Stimulated activated CD4-positive, alpha-beta T cell treated with anti-CD3 and anti-CD28 coated beads, Interleukin-12 subunit alpha, Interleukin-12 subunit beta, amount 100 ng/mL, for 4 hours (primary cell): ENCODE measurements at places on chromosomes 16 and 17.

DNA sequence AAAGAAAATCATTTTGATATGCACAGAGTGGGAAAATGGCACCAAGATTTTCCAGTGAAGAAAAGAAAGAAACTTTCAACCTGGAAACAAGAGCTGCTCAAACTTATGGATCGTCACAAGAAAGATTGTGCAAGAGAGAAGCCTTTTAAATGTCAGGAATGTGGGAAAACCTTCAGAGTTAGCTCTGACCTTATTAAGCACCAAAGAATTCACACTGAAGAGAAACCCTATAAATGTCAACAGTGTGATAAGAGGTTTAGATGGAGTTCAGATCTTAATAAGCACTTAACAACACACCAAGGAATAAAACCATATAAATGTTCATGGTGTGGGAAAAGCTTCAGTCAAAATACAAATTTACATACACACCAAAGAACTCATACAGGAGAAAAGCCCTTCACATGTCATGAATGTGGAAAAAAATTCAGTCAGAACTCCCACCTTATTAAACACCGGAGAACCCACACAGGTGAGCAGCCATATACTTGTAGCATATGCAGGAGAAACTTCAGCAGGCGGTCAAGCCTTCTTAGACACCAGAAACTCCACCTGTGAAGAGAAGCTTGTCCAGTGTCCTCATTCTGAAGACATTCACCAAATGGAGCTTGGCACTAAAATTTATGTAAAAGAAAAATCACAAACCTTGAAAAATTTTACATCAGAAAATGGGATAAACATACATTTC lies 12.2 kb downstream of the ZNF75A start:
- DNase-seq: no peak

DNA sequence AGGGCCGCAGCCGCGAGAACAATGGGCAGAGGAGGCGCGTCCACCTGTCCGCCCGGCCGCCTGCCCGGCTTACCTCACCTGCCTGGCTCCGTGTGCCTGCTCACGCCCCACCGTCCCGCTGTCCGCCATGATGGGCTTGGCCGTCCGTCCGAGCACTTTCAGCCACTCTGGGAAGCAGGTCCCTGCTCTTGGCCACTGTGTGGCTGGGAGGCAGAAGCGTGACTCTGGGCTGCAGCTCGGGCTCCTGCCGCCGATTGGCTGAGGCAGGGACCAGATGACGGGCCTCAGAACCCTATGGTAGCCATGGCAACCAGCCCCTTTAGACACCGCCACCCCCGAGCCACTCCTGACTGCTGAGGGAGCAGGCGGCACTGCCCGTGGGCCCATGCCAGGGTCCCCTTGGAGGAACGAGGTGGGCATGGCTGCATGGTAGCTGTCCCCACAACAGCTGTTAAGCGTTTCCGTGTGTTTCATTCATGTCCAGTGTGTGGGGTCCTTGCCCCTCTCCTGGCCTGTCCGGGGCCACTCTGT lies 8.9 kb upstream of the AXIN1 start:
- DNase-seq: no peak

DNA sequence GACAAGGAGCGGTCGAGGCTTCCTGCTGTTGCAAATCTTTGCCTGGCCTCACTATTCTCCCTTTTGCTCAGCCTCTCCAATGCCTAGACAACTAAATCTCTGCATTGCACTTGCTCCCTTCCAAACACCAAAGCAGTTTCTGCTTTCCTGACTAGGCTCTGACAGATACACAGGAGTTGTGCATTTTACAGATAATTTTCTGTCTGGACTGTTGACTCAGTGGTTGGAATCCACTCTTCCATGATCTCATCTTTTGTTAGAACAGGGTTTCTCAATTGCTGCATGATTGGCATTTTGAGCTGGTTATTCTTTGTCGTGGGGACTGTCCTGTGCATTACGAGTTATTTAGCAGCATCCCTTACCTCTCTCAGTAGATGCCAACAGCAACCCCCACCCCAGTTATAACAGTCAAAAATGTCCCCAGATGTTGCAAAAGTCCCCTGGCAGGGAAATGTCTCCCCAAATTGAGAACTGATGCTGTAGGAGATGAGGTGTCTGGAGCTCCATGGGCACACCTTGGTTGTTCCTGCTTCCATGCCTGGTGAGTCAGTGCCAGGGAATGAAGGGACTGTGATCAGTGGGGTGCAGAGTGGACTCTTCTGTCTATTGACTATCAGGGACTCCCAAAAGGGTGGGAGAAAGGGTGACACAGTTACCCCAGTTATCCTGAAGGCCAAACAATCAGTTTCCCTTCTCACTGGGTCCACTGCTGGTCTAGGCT lies 557.4 kb upstream of the PSMD7 start:
- DNase-seq: no peak

DNA sequence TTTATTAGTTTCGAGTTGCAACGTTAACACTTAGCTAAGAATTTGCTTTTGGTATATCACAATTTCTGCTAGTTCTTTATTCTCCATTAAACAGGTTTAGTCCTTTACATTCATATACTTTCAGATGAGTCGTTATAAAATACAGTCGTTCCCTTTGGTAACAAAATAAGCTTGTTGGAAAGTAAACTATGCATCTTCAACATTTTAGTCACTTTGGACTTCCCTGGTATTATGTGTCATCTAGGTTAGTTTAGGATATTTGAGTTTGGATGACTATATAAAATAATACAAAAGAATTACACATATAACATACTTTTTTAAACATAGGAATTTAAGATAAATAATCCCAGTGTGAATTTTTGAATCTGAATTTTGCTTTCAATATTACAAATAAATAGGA lies 351.5 kb downstream of the BCAS3 start:
- no peak for DNase-seq

DNA sequence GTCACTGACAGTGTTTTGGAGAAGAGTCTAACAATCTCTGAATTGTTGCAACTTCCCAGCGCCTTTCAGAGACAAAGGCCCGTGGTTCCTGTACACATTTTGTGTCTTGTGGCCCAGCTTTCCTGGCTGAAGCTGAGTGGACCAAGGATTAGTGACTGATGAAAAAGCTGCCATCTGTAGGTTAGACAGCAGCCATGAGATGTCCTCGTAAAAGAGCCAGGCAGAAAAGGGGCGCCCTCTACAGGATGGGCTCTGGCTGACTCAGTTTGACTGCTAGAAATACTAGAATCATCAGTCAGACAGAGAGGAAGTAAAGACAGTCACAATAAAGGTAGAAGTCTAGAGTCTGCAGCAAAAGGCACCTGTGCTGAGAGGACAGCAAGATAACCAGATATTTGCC lies 26.5 kb upstream of the NF1 start:
- peak; percentile 28 for DNase-seq

- DNase-seq: no peak
These were observed 15.9 kb downstream of the ANKRD40 start for GRCh38 chr17:50691550-50692447.

- DNase-seq: peak; percentile 42
These were observed 658 bp downstream of the TNFRSF12A start for GRCh38 chr16:3020604-3021448.

- no peak for DNase-seq
These were observed 27.2 kb downstream of the MOSMO start for GRCh38 chr16:22035153-22035552.

GRCh38 chr17:4719146-4719545 lies 8.7 kb downstream of the ARRB2 start:
- DNase-seq: no peak

DNA sequence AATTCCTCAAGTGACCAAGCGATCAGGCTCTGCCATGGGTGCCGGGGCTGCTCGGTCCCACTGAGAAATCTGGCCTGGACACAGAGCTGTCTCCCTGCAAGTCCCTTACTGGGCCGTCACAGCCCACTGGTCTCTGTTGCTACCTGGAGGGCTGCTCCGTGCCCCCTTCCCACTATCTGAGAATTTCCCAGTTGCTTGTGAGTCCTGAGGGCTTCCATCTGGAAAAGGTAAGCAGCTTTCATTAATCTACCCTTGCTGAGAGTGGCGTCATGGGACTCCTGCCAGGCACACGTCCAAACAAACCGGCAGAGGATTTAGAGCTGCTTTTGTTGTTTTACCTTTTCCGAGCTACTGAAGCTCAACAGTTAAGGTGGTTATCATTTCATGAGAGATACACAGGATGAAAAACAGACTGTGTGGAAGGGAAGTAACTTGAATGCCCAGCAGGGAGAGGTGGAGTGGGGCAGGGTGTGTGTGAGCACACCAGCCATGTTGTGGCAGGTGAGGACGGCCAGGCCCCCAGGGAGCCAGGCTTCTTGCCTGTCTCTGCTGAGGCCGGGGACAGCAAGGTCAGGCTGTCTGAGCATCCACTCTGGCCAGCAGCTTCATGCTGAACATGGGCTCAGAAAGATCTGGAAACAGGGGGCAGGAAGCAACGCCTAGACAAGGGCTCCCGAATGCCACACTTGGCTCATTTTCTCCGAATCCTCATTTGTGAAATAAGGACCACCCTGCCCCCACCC lies 50.6 kb downstream of the GTF3C1 start:
- DNase-seq: no peak

GRCh38 chr16:2874912-2875362 lies 8.1 kb upstream of the FLYWCH2 start:
- DNase-seq: peak; percentile 60

GRCh38 chr16:4593086-4593485 lies 21.6 kb downstream of the UBALD1 start:
- no peak for DNase-seq

DNA sequence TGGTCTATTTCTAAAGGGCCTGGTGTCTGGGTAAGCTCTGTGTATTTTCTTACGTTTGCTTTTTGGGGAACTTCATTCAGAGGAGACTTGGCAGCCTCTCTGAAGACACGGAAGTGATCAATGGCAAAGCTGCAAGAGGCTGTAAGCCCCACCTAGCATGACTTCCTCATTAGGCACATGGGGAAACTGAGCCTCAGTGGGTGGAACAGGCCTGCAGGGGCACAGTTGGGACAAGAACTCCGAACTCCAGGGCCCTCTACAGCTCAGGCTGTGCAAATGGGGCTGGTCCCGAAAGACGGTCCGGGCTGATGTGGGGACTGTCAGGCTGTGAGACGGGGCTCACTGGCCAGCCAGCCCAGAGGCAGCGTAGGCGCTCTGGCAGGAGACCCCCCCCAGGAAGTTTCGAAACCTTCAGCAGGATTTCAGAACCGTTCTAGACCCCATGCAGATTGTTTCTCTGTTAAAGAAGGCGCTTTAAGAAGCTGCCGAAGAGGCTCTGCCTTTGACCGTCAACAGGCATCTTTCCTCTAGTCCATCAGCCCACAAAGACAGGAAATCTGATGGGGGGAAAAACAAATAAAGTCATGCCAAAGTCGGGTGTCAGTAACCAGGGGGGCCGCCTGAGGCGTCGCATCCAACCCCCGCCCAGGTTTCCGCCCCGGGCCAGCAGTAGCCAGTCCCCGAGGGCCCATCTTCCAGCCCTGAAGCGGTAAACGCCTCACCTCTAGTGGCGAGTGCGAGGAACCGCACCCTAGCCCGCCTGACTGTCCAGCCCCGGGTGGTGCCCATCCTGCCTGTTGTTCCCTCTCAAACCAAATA lies 79.8 kb upstream of the TBC1D3K start:
- DNase-seq: peak; percentile 43

GRCh38 chr17:31453896-31454295 lies 62.4 kb downstream of the RAB11FIP4 start:
- no peak for DNase-seq

DNA sequence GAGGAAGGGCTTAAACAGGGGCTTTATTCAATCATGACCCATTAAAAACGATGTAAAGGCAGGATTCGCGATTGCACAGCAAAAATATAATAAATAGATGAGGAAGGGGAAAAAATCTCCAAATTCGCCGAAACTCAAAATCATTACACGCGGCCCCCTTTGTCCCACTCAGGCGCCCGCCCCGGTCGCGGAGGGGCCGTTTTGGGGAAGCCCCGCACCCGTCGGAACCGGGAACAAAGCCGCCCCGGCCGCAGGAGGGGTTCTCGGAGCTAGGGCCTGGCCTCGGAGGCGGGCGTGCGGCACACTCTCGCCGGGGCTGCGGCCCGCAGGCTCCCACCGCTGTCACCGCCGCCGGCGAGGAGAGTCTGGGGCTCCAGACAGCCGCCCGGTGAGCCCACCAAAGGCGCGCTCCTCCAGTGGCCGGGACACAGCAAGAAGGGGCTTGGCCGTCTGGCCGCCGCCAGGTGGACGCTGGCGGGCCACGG lies 521 bp downstream of the C16orf87 start:
- peak; percentile 17 for DNase-seq

DNA sequence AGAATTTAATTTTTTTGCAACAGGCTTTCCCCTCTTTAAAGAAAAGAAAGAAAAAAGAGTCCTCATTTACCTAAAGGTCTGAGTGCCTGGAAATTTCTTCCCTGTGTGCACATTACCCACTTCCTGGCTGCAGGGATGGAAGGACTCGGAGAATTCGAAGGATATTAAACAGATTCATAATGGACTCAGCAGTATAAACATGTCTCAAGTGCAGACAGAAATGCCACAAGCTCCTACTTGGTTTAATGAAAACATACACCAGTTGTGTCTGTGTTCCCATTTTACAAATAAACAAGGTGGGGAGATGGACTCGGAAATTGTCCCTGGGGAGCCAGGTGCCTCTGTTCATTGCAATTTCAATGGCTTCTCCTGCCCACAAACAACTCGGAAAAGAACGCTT lies 47.2 kb downstream of the MEOX1 start:
- no peak for DNase-seq

- DNase-seq: no peak
These were observed 273.4 kb downstream of the NTN1 start for GRCh38 chr17:9294661-9295210.

DNA sequence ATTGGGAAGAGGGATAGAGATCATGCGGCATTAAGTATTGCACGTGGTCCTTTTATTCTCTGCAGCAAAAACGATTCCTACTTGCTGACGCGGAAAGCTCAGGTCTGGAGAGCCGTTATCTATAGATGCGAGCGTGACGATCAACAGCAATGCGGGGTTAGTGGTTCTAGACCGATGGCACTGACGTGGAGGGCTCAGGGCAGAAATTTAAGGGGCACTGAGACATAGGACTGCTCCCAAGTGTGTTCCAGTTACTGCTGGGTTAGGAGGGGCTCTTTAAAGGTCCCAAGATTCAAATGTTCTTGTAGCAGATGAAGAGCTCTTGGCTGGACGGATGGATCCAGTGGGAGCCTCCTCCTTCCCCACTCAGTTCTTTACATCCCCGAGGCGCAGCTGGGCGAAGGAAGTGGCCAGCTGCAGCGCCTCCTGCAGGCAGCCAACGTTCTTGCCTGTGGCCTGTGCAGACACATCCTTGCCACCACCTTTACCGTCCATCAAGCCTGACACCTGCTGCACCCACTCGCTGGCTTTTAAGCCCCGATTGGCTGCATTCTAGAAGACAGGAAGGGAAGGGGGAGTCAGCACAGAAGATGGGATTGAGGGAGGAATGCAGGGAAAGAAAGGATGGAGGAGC lies 732 bp upstream of the EXOSC6 start:
- DNase-seq: no peak

DNA sequence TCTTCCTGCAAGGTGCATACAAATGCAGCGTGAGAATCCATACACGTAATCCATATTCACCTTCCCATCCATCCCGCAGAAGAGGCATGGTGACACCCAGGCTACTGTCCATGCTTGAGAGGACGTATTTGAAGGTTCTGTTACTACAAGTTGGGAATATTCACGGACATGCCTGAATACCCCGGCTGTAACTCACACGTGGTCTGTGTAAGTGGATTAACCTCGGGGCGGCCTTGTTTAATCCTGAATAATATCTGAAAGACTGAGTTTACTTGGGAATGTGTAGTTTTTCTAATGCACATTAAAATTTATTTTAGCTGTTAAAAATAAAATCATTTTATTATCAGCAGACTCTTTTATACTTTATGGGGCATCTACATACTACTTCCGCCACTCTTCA lies 13.1 kb downstream of the CPSF4L start:
- no peak for DNase-seq

GRCh38 chr17:63646488-63646806 lies 24.2 kb downstream of the MAP3K3 start:
- no peak for DNase-seq
